Mucosa of gallbladder (tissue), 1 donor: ENCODE measurements at places on chromosomes 1 and 21. TPM values are rescaled to one million over a fixed set of nuclear protein-coding genes. Genes with fewer than 3 reads are reported as not detected.

GRCh38 chr1:155022927-155023236, 10.7 kb downstream of the DCST2 start:
- DNase-seq, result peak; percentile 51

DNA sequence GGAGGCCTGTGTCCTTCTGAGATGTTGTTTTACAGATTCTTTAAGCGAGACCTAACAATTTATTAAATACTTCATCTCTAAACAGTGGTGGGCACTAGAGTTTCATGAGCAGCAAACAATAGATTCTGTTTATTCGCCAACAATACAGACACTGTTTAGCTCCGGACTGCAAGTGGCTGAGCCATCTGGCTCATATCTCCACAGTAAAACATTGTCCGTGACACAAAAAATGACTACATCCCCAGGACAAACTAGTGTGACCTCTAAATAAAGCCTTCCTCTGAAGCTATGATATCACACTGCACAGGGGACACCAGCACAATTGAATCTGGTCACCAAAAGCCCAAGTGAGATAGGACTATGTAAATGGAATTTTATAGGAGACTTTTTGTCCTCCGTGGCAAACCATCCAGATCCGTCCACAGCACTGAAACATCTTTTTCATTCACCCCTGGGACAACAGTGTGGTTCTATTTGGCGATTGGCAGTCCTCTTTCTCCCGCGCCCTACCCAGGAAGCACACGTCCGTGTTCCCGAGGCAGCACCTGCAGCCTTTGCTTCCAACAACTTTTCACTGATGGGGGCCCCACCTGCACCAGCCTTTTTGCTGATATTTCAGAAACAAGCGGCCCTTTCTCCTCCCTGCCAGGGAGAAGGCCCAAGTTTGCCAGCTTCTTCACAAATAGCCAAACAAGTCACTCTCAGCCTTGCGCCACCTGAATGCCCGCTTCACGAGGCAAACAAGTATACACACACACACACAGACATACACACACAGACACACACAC, 47.4 kb downstream of the OLIG1 start:
- no peak for DNase-seq

GRCh38 chr1:186653312-186653711, 26.9 kb downstream of the PTGS2 start:
- DNase-seq, result no peak

GRCh38 chr21:32603131-32603530, 9.0 kb downstream of the CFAP298 start:
- DNase-seq, result no peak

DNA sequence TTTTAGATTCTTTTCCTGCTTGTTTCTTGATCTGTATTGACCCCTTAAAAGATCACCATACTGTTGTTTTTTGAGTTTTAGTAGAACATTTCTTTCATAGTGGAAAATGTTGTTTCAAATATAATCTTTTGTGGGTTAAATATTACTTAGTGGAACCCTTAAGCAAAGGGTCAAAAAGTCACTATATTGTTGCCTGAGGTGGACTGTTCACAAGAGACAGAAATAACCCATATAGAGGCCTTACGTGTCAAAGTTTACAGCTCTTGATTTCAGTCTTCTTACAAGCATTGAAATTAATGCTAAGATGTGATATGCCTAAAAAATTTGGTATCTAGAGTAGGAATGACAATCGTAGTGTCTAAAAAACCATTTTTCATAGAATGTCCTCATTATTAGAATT, 6.3 kb downstream of the DNAJB4 start:
- no peak for DNase-seq

GRCh38 chr1:85413169-85413568, 51.8 kb downstream of the DDAH1 start:
- DNase-seq, result no peak

GRCh38 chr1:209268479-209268878, 315.0 kb upstream of the CAMK1G start:
- no peak for DNase-seq

DNA sequence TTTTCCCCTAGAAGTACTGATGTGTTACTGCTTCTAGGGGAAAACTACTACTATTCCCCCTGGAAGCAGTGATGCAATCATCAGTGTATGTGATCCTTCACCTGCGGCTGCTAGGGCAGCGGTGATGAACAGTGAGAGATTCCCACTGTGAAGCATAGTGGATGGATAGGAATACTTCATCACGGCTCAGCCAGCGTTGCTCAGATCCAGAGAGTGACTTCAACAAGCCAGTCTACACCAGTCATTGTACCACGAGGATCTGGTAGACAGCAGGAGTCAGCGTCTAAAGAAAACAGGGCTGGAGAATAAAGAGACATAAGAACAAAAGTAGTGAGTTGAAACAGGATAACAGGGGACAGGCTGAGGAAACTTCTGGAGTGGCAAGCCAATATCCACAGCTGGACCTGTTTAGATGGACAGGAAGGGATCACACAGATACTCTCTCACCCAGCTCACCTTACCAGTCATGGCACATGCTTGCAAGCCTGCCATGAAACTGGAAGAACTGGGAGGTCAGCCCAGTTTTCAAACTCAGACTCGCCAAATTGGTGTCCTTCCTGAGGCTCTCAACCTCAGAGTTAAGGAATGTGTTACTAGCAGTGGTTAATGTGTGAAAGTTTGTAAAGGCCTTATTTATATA, 42.4 kb upstream of the LRRC52 start:
- no peak for DNase-seq

- DNase-seq, result no peak
Measured at GRCh38 chr21:20570824-20571232, 427.4 kb upstream of the NCAM2 start.

GRCh38 chr1:231705806-231706760, 79.5 kb downstream of the DISC1 start:
- DNase-seq, result no peak

- no peak for DNase-seq
Measured at GRCh38 chr1:36977731-36978406, 56.4 kb downstream of the GRIK3 start.

- no peak for DNase-seq
Measured at GRCh38 chr1:103063921-103064320, 44.4 kb downstream of the COL11A1 start.

- no peak for DNase-seq
Measured at GRCh38 chr1:211009944-211010343, 124.0 kb downstream of the KCNH1 start.

DNA sequence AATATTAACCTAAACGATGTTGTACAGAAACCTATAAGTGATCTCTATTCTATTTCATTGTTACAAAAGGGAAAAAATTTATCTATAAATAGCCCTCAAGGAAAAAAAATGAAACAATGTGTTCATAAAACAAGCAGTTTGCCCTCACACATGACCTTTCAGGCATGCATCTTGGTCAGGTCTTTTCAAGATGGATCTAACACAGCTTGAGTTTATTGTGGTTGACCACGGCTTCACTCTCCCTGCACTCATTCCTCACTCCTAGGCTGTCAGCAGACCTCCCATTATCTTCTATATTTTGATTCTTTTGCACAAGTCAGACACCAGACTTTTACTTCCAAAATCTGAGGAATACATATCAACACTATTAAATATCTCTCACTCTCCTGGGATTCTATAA, 544.3 kb downstream of the KCNT2 start:
- no peak for DNase-seq

DNA sequence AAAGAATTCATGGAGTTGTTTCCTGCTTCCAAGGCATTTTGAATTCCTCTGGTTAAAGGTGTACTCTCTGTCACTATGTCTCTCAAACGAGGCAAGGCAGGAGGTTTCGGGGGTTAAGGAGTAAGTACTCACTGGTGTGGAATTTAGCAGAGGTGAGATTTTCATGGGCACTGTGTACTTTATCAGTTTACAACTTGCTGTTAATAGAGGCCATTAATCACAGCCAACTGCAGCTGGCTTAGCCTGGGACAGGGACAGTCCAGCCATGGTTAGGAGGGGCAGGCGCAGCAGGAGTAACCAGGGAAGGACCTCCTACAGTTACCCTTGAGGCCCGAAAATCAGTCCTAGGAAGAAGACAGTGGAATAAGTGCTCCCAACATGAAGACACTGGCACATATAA, 18.1 kb upstream of the TMEM9 start:
- no peak for DNase-seq

DNA sequence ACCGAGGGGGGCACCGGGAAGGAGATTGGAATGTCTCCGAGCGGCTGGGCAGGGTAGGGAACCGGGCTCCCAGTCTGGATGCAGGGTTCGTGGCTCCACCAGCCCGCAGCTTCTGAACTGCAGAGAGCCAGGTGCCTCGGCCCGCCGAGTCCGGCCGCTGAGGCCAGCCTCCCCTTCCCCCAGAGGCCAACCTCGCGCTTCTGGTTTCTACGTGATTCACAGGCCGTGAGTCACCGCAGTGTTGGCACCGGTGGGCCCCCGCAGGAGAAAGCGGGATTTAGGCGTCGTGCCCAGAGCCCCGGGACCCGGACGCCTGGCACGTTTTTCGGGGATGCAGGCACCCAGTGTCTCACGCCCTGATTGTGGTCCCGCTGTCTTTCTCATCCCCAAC, 458 bp downstream of the CRABP2 start:
- DNase-seq, result peak; percentile 36

The FAM43B gene
- total RNA-seq, result 0.52 TPM

The LIN28A gene
- 1.4 TPM for total RNA-seq

The TAS1R1 gene
- 0.49 TPM for total RNA-seq

The UTS2 gene
- not detected for total RNA-seq

The PRKAA2 gene
- total RNA-seq, result 11.9 TPM

The MPZ gene
- total RNA-seq, result 9.0 TPM

The PIGR gene
- total RNA-seq, result 2,875 TPM

The KCNJ9 gene
- total RNA-seq, result not detected

The EXO1 gene
- total RNA-seq, result 1.8 TPM

The NOS1AP gene
- total RNA-seq, result 20.7 TPM

The LMOD1 gene
- 257 TPM for total RNA-seq

The TP73 gene
- total RNA-seq, result 0.17 TPM
